ENCODE measurements at places on chromosomes 7 and 10.
A peak's percentile ranks its signal among the peaks of the same experiment; 100 is the strongest.

DNA sequence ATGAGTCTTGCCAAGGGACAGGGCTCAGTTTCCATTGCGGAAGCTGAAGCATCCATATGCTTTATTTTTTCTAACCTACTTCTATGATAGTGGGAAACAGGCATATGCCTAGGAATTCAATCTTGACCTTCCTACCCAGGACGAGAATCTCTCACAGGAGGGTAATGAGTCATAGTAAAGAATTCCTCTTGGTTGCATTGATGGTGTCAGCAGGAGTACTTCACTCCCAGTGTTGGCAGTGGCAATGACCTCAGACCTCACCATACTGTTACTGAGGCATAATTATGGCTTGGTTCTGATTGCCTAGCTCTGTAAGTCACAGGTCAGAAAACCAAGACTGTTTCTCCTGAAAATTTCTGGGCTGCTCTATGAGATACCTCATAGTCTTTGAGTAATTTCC is 552.9 kb downstream of the ARL4A start:
- no peak for DNase-seq

GRCh38 chr10:5433182-5433581 is 20.8 kb downstream of the NET1 start:
- DNase-seq, result no peak

DNA sequence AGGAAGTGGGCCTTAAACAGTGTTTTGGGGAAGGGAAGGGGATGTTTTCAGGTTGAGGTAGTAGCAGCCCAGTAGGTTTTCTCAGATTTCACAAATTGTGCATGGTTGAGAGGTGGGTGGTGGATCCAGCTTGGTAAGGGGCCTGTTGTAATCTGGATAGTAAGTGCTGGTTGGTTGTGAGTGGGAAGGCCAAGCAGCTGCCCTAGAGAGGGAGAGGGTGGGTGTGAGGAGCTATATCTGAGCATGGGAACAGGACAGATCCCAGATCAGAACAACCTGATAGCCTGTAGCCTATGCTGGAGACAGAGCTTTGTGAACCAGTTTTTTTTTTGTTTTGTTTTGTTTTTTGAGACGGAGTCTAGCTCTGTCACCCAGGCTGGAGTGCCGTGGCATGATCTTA is 53.9 kb upstream of the ZMIZ2 start:
- DNase-seq, result no peak

DNA sequence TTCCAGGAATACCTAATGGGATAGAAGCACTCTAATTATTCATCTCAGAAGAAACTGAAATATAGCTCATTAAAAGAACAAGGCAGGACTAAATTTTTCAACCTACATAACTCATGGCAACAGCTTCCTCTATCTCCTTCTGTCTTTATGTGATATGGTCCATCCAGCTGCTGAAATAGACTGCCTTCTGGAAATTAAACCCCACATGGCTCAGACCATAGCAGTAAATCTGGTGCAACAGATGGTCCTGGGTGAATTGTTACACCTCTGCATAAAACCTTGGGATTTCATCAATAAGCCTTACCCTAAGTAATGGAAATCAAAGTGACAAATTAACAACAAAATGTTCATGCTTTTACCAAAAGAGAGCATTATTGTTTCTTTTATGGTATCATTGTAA is 205.6 kb upstream of the CSTF2T start:
- DNase-seq, result peak; percentile 77

- DNase-seq, result no peak
Observed at GRCh38 chr7:80145780-80146422, 11.3 kb downstream of the GNAI1 start.

DNA sequence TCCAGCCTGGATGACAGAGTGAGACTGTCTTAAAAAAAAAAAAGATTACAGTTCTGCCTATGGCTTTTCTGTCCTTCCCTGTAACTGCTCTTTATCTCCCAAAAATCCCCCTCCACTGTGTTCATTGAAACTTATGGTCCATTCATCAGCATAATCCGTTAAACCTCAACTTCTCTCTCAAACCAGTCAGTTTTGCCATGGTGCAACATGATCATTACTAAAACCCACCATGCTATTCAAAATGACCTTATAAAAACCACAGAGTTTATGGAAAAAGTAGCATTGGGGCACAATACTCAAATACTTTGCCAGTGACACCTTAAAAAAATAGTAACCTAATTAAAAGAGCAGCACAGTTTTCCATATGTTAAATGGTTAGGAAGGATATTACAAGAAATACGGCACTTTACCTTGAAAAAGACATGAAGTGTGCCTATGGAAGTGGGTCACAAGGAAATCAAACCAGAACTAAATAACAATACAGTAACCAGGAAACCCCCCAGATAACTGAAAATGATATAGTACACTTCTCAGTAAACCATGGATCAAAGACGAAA is 74.0 kb upstream of the ST8SIA6 start:
- no peak for DNase-seq

GRCh38 chr7:15889507-15889906 is 203.0 kb upstream of the MEOX2 start:
- peak; percentile 6 for DNase-seq

DNA sequence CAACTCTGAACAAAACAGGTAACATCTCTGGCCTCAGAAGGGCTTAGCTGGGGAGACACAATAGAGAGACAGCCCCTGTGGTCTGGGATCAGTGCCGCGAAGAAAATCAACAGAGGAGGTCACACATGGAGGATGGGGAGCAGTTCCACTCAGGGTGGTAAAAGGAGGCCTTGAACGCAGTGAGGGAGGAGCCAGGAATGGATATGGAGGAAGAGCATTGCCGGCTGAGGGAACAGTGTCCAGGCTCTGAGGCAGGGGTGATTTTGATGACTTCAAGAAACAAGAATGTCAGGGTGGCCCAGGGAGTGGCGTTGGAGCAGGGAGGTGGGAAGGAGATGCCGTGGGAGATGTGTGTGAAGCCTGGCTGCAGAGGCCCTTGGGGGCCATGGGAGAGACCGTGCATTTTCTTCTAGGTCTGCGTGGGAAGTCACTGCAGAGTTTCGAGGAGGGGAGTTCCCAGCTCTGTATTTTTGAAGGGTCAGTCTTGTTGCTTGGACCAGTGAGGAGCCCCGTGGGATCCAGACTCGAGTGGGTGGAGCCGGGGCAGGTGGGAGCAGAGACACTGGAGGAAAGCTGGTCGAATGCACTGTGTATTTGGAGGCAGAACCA is 35.7 kb upstream of the SH2D4B start:
- no peak for DNase-seq

GRCh38 chr10:30581779-30582380 is 47.7 kb downstream of the LYZL2 start:
- DNase-seq, result peak; percentile 57

GRCh38 chr10:133158437-133158755 is 1.6 kb upstream of the KNDC1 start:
- DNase-seq, result no peak

DNA sequence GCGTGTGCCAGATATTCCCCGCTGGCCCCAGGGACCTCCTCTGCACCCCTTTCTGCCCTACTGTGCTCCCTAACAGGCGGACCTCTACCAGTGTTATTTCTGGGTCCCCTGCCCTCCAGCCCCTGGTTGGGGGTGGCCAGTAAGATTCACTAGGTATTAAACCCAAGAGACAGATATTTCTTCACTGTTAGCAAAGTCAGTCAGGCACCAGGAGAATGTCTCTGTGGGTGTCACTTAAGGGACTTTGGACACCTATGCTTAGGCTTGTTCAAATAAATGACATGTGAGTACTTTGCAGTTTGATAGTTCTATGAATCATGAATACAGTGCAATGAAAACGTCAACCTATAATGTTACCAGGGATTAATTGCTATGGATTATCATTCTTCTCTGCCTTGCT is 234.3 kb upstream of the IGFBP3 start:
- no peak for DNase-seq

DNA sequence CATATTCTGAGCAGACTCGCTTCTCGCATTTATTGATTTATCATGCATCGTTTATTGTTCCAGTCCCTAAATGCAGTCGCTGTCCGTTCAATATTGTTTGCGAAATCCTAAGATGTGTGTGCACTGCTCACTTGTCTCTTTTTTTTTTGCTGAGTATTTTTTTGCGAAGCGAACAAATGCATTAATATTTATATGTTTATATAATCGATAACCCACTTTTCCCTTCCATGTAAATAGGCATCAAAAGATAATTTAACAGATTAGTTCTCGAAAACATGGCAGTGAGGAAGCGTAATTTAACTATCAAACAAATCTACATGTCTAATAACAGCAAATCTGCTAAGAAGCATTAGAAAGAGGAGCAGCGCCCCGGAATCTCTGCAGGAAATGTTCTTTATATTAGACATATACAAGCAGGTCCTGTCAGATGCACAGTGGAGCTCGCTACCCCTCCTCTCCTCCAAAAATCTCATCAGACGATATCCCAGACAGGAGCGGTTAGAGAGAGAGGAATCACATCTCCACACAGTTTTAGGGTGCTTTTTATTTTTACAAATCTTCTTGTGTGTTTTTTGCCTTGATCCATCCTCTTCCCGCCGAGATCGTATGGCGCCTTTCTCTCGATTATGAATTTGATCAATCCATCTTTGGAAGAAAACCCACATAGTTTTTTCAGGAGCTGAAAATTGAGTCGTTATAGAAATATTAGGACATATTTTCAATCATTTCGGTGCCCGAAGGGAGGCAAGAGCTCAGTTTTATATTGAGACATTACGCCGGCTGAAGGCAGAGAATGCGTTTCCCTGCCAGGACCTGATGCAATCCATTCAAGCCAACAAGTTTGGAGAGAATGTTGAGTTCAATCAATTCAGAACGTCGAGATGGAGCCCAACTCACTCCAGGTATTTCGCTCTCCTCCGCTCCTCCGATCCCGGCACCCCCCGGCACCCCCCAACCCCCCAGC is at the start of gene ARID5B:
TSS of gene ARID5B (plus strand) at position 871 of the 964 bp plus-strand sequence. CDS start at position 882, 11 bp downstream.
- DNase-seq, result peak; percentile 58
